ENCODE measurements at places on chromosomes 4 and X. TPM values are rescaled to one million over a fixed set of nuclear protein-coding genes. Genes with fewer than 3 reads are reported as not detected.

Gene RAB40A
- not detected for total RNA-seq

Gene CT55
- not detected for total RNA-seq

Gene F8A1
- 57.7 TPM for total RNA-seq

Gene RHOXF2B
- total RNA-seq = not detected

Gene TEX13D
- total RNA-seq = not detected

Gene SATL1
- 0.05 TPM for total RNA-seq

Gene MFAP3L
- 6.2 TPM for total RNA-seq

Gene ARHGEF6
- total RNA-seq = 0.15 TPM

Gene SSX2B
- total RNA-seq = not detected

Gene PPP4R3C
- total RNA-seq = not detected

Gene BBS12
- total RNA-seq = 3.2 TPM

Gene HSFX2
- total RNA-seq = 0.08 TPM

Gene FRG2
- total RNA-seq = not detected

Gene BEX2
- 10.2 TPM for total RNA-seq

Gene OPRPN
- not detected for total RNA-seq

Gene SPANXA2
- not detected for total RNA-seq

Gene BRS3
- total RNA-seq = not detected

Gene FAT1
- 187 TPM for total RNA-seq

Gene CLCN5
- 2.3 TPM for total RNA-seq

Gene VCX3B
- total RNA-seq = not detected

Gene GAGE2A
- not detected for total RNA-seq

Gene NSUN7
- total RNA-seq = 0.46 TPM

Gene F8A3
- total RNA-seq = 0.66 TPM

Gene SUPT20HL1
- not detected for total RNA-seq

Gene PNMA5
- not detected for total RNA-seq

Gene PPARGC1A
- total RNA-seq = 0.05 TPM

Gene PYURF
- total RNA-seq = 76.5 TPM

Gene OPN1MW3
- not detected for total RNA-seq

Gene NEK1
- 2.8 TPM for total RNA-seq

Gene NKX3-2
- total RNA-seq = 0.17 TPM
